NCI-H1092 (cell line): ENCODE measurements at places on chromosomes 1 and 21.

DNA sequence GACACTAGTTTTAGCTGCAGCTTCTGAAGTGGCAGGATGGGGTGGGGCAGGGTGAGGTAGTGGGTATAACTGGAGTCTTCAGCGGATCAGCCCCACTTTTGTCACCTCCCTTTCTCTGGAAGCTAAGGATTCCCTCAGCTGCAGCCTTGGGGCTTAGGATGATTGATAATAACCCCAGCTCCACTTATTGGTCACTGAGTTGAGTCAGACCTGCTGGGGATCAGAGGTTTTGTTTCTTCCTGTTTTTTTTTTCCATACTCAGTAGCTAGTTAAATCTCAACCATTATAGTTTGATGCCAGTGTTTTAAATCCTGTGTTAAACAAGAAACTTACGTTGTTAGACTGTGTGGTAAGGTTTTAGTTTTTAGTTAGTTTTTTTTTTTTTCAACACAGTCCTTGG, 57.2 kb downstream of the LAMC1 start:
- no peak for DNase-seq

- DNase-seq, result no peak
Measured at GRCh38 chr21:27674041-27674615, 707.2 kb upstream of the ADAMTS5 start.

GRCh38 chr21:46295177-46295770, 9.1 kb downstream of the YBEY start:
- DNase-seq, result no peak

DNA sequence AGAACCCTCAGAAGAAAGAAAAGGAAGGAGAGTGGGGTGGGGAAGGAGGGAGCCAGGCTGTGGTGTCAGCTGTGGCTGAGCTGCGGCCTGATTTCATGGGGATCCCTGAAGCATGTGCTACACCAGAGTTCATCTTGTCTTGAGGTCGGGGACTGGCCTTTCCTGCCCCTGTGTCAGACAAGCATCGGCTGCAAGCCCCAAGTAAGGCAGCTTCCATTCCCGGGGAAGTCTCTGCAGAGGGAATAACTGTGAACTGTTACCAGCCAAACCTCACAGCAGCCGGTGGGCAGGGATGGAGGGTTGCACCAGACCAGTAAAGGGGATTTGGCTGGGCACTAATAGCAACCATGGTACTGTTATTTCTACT, 35.7 kb upstream of the BTG2 start:
- no peak for DNase-seq
